ENCODE measurements at places on chromosomes 11 and 22. TPM values are rescaled to one million over a fixed set of nuclear protein-coding genes. Genes with fewer than 3 reads are reported as not detected.

ABCG4 gene
- total RNA-seq, result 0.11 TPM

DNA sequence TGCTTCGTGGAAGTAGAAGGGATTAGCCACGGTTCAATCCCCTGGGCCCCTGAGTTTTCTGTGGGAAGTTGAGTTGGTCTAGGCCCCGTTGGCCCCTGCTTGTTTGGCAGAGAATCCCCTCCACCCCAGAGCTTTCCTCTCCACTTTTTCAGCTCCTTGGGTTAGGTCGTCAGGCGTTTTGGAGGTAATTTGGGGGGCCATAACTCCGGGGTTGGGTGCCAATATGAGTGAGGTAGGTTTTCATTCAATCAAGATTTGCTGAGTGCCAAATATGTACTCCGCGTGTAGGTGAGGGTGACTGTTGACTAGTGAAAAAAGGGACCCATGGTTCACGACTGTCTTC lies 590 bp downstream of the ATG13 start:
- no peak for DNase-seq

- DNase-seq, result no peak
These were observed 3.4 kb downstream of the DCHS1 start for GRCh38 chr11:6652182-6652581.

TRIM48 gene
- not detected for total RNA-seq

DNA sequence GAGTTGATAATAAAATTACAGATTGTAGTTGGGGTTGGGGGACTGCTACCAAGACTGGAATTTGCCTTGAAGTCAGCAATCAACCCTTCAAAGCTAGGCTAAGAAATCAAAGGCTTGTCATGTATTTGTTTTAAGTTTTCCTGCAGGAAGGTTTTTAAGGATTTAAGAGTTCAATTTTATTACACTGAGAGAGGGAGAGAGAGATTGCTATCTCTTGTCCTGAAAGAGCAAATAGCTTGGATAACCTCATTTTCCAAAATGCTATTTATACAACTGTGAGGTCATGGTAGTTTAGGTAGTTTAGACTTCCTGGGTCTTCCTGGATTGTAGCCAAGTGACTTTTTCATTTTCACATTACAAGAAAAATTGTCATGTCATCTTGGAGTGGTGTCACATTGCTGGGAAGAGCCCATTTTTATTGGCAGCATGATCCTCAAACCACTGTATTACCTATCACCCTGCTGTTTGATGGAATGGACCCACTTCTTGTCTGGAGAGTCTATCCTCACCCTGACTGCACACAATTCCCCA lies 10.1 kb upstream of the PRSS23 start:
- no peak for DNase-seq

OR6T1 gene
- not detected for total RNA-seq

- DNase-seq, result no peak
These were observed 365.2 kb upstream of the DDI1 start for GRCh38 chr11:103671143-103671651.

MYH9 gene
- 776 TPM for total RNA-seq

DNA sequence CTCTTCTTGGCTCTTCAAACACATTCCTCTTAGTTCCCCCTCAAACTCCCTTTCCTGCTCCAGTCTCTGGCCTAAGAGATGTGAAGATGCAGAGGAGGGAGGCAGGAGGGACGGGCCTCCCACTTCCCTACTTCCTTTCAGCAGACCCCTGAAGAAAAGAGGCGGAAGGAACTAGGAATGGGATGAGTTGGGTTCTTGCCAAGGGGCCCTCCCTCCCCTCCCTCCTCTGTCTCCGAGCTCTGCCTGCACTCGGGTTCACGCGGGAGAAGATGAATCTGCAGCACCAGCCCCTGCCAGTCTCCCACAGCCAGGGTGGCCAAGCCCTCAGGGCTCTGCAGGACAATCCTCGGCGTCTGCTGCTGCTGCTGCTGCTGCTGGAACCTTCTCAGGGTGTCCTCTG lies 24.3 kb upstream of the PKNOX2 start:
- no peak for DNase-seq

SYNGR1 gene
- total RNA-seq, result 19.1 TPM

DNA sequence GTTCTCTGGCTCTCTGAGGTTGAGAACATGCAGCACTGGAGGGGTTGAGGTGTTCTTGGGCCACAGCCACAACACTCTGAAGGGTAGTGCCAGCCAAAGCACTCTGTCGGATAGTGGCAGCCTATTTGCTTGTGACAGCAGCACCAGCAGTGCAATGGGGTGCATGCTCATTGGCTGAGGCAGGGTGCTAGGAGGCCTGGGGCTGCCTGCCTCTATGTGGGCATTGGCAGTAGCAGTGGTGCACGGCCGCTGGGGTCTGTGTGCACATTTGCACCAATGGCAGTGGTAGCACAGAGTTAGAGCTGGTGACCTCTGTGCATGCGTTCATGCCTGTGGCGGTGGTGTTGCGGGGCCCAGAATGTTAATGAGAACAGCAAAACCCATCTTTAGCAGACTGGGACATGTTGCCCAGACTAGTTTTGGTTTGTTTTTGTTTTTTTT lies 25.4 kb downstream of the PI4KA start:
- DNase-seq, result no peak

GRCh38 chr11:1755692-1756561 lies 5.5 kb upstream of the IFITM10 start:
- DNase-seq, result no peak

MUC6 gene
- total RNA-seq, result 0.07 TPM

SEPTIN3 gene
- total RNA-seq, result 1.5 TPM

DCDC1 gene
- total RNA-seq, result 1.5 TPM

- DNase-seq, result peak; percentile 72
These were observed 3.1 kb downstream of the VEGFB start for GRCh38 chr11:64237484-64237951.

DNA sequence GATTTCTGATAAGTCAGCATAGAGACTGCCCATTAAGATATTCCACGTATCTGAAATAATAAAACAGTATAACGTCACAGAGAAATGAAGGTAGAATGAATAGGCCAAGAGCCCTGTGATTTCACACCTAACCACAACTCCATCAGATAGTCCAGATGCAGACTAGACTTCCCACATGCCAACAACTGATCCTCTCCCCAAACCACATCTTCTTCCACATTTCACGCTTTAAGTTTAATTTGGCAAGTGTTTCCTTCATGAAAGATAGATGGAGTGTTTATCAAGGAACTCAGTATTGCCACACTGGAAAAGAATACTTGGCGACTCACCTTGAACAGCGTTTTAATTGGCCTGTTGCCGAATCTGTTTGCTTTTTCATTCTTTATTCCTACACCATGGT lies 81.5 kb downstream of the MUC15 start:
- DNase-seq, result no peak

- DNase-seq, result no peak
These were observed 135.3 kb downstream of the KIF18A start for GRCh38 chr11:27972522-27973170.

TNNI2 gene
- 7.8 TPM for total RNA-seq

GRCh38 chr11:116109228-116109627 lies 605.0 kb upstream of the CADM1 start:
- no peak for DNase-seq

GRCh38 chr11:93188726-93189125 lies 9.1 kb downstream of the SLC36A4 start:
- no peak for DNase-seq

DNA sequence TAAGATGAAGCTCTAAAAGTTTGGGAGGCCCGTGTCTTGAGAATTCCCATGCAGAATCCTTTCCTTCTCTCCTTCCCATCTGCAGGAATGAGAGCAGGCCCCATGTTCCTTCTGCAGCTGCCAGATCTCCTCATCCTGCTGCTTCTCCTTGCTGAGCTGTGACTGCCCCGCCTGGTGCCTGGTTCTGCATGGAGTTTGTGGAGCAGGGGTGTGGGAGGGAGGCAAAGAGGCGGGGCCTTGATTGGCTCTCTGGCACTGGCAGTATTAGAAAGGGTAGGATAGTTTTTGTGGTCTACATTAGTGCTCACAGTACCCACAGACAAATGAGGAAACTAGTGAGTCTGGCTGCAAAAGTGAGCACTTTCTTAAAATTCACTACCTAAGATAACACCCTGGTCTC lies 91.1 kb upstream of the CLPB start:
- DNase-seq, result no peak

DNA sequence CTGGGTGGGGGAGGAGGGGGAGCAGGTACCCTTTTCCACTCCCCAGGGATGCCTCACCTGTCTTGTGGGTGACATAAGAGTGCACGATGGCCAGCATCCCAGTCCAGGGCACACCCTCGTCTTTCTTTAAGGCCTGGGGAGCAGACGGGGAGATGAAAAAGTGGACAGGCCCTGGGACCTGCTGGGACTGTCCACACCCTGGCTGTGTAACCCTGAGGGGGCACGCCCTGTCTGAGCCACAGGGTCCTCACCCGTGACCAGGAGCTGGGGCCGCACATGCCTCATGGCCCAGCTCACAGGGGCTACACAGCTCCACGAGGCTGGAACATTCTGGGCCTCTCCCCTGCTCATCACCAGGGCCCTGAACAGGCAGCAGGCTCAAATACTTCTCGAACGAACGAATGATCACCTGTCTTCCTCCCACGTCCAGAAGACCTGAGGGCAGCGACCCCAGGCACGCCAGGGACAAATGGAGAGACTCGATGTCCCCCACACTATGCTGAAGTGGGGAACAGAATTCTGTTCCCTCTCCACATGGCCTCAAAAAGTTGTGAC lies 123.9 kb downstream of the PHF21B start:
- no peak for DNase-seq

APIP gene
- 34.1 TPM for total RNA-seq

PRR33 gene
- not detected for total RNA-seq
